B cell (primary cell): ENCODE measurements at places on chromosomes 7 and 10. TPM values are rescaled to one million over a fixed set of nuclear protein-coding genes. Genes with fewer than 3 reads are reported as not detected.
A peak's percentile ranks its signal among the peaks of the same experiment; 100 is the strongest.

The YWHAG gene
- total RNA-seq: 51.6 and 51.9 TPM in 2 replicates

The GHRHR gene
- not detected in 2 replicates for total RNA-seq

The C7orf33 gene
- not detected in 2 replicates for total RNA-seq

GRCh38 chr10:70575486-70575873 lies 27.1 kb downstream of the PRF1 start:
- no peaks in the 10 kb centered on the region for H3K27me3 ChIP-seq
- no peak overlapping the region for H3K27ac ChIP-seq
- H3K36me3 ChIP-seq: no peaks in the 10 kb centered on the region
- no peak for DNase-seq

The HOXA7 gene
- not detected in 2 replicates for total RNA-seq

- no peak for DNase-seq
- H3K27me3 ChIP-seq: no peaks in the 10 kb centered on the region
- H3K36me3 ChIP-seq: no peaks in the 10 kb centered on the region
Measured at GRCh38 chr7:31418928-31419327, 78.4 kb upstream of the NEUROD6 start.

The GPAM gene
- total RNA-seq: 8.2 and 12.0 TPM in 2 replicates

- H3K4me3 ChIP-seq: no peak overlapping the region
- no peak overlapping the region for H3K27ac ChIP-seq
- no peaks in the 10 kb centered on the region for H3K27me3 ChIP-seq
- no peaks in the 10 kb centered on the region for H3K36me3 ChIP-seq
- DNase-seq: no peak
- H3K4me1 ChIP-seq: no peaks in the 10 kb centered on the region
Measured at GRCh38 chr10:53786236-53786900, 1013.8 kb upstream of the MBL2 start.

DNA sequence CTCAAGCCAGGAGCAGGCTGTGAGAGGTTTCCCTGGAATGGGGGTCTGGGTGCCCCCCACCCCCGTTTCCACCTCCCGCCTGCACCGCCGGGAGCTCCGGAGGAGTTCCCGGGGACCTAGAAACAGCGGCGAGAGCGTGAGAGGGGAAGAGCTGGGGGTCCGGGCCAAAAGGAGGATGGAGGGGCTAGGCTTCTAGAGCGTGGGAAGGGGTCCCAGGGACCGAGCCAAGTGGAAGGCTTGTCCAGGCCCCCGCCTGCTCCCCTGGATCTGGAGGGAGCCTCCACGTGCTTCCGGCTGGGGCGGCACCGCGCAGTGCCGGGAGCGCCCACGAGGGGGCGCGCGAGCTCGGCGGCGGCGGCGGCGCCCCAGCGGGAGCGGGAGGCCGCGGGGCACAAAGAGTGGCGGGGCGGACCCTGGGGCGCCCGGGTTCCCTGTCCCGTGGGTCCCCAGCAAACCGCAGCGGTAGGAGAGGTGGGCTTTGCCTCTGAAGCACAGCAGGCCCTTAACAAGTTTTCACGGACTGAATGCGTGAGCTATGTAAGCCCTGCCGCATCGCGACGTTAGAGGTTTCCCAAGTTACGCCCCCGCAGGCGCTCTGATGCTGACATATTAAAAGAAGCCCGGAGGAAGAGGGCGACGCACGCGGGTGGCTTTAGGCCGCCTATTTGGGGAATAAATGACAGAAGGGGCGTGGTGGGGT lies 104.4 kb upstream of the LRRC4 start:
- H3K4me3 ChIP-seq: peak overlapping the region; percentile 21
- H3K36me3 ChIP-seq: no peaks in the 10 kb centered on the region
- H3K4me1 ChIP-seq: peaks cover 22% of the 10 kb centered on the region
- H3K27me3 ChIP-seq: peaks cover 38% of the 10 kb centered on the region
- H3K27ac ChIP-seq: no peak overlapping the region

The MKLN1 gene
- total RNA-seq: 68.4 and 73.6 TPM in 2 replicates

DNA sequence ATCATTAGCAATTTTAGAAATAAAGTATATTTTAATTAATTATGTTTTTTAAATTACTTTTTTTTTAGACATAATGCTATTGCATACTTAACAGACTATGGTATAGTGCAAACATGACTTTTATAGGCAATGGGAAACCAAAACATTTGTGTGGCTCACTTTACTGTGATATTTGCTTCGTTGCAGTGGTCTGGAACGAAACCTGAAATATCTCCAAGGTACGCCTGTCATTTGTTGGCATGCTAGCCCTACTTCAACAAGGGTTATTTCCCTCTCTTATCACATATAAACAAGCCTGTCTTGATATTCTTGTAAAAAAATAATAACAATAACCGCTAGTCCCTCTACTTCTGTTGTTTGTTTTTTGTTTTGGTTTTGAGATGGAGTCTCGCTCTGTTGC lies 74.2 kb downstream of the TYW1B start:
- no peak for DNase-seq
- H3K36me3 ChIP-seq: no peaks in the 10 kb centered on the region

- H3K27me3 ChIP-seq: peaks cover 4% of the 10 kb centered on the region
- H3K27ac ChIP-seq: no peak overlapping the region
- no peak for DNase-seq
- no peaks in the 10 kb centered on the region for H3K36me3 ChIP-seq
- no peak overlapping the region for H3K4me3 ChIP-seq
Measured at GRCh38 chr7:41938371-41938770, 235.5 kb upstream of the INHBA start.

The TYW1B gene
- total RNA-seq: 9.4 and 9.5 TPM in 2 replicates

The SPDYE2B gene
- total RNA-seq: not detected in 2 replicates

GRCh38 chr7:140122965-140123364 lies 53.8 kb downstream of the KDM7A start:
- H3K27me3 ChIP-seq: no peaks in the 10 kb centered on the region
- no peak overlapping the region for H3K27ac ChIP-seq
- no peak for DNase-seq
- no peak overlapping the region for H3K4me3 ChIP-seq

The PRSS37 gene
- not detected in 2 replicates for total RNA-seq

GRCh38 chr7:47355684-47356083 lies 226.2 kb downstream of the TNS3 start:
- no peak for DNase-seq
- H3K27ac ChIP-seq: no peak overlapping the region
- no peaks in the 10 kb centered on the region for H3K27me3 ChIP-seq
- H3K4me3 ChIP-seq: no peak overlapping the region

GRCh38 chr7:78441737-78442136 lies 643.2 kb downstream of the PHTF2 start:
- H3K36me3 ChIP-seq: no peaks in the 10 kb centered on the region
- DNase-seq: no peak
- H3K27me3 ChIP-seq: no peaks in the 10 kb centered on the region
- no peak overlapping the region for H3K27ac ChIP-seq
- no peaks in the 10 kb centered on the region for H3K4me1 ChIP-seq
- H3K4me3 ChIP-seq: no peak overlapping the region

The COL13A1 gene
- total RNA-seq: not detected in 2 replicates

DNA sequence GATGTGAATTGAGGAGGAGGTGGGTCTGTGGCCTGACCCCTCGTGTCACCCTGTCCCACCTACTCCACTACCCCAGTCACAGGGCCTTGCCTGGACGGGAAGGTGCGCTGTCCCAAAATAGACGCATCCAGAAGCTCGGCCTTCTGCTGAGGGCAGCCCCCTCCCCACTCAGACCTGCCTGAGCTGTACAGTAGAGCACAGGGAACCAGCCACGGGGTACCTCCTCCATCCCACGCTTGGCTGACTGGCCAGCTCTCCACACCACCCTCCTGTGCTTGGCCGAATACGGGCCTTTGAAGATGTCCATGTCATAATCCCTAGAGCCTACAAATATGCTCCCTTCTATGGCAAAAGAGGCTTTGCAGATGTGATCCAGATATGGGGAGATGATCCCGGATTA lies 88.3 kb downstream of the CHST15 start:
- DNase-seq: no peak
- no peak overlapping the region for H3K27ac ChIP-seq

- no peaks in the 10 kb centered on the region for H3K4me1 ChIP-seq
- no peak overlapping the region for H3K27ac ChIP-seq
- no peaks in the 10 kb centered on the region for H3K27me3 ChIP-seq
- H3K4me3 ChIP-seq: no peak overlapping the region
- peaks cover 17% of the 10 kb centered on the region for H3K36me3 ChIP-seq
Measured at GRCh38 chr7:105098863-105099515, 85.0 kb downstream of the KMT2E start.

- no peak for DNase-seq
- H3K36me3 ChIP-seq: no peaks in the 10 kb centered on the region
- H3K4me1 ChIP-seq: no peaks in the 10 kb centered on the region
- H3K4me3 ChIP-seq: no peak overlapping the region
- no peak overlapping the region for H3K27ac ChIP-seq
Measured at GRCh38 chr7:135300913-135301765, 67.5 kb downstream of the STRA8 start.

The VSTM4 gene
- not detected in 2 replicates for total RNA-seq

DNA sequence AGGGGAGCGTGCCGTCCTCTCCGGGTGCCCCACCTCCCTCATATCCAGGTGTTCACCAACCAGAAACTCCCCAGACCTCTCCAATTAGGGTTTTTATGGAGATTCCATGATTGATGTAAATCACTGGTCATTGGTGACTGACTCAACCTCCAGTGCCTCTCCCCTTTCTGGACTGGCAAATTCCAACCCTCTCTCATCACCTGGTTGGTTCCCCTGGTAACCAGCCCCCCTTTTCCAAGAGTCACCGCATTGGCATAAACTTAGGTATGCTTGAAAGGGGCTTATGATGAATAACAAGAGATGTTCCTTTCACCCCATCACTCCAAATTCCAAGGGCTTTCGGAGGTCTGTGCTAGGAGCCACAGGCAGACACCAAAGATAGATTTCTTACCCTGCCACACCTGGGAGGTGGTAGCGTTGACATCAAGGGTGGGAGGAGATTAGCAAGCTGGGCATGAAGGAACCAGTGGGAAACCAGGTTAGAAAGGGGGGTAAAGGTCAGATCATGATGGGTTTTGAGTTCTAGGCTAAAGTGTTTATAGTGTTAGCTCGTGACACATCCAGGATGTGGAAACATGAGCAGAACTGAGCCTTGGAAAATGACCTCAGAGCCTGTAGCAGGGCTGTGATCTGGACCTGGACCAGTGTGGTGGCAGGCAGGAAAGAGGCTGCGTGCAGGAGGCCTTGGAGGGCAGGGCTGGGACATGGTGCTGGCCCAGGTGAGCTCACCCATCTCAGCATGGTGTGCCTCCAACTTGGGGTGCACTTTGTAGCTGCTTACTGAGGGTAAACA lies 45.1 kb downstream of the CAMK1D start:
- no peak overlapping the region for H3K27ac ChIP-seq
- H3K27me3 ChIP-seq: no peaks in the 10 kb centered on the region
- H3K4me1 ChIP-seq: peaks cover 2% of the 10 kb centered on the region
- no peak for DNase-seq
- H3K4me3 ChIP-seq: no peak overlapping the region

The C10orf105 gene
- total RNA-seq: not detected in 2 replicates

DNA sequence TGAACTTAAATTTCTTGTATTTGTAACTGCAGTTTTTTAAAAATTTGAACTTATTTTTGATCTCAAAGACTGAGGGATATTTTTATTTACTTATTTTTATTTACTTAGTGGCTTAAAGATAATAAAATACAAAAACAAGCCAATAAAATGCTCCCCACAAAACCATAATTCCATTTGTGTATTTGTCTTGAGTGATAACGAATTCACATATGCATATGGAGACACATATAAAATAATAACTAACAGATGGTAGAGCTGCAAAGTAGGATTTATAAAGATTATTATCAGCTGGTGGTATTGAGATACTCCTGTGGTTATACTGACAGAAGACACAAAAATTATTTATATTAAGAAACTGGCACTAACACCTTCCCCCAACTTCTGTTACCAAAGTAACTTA lies 90.2 kb upstream of the RPA3 start:
- H3K36me3 ChIP-seq: no peaks in the 10 kb centered on the region
- no peaks in the 10 kb centered on the region for H3K27me3 ChIP-seq
- no peak overlapping the region for H3K27ac ChIP-seq

DNA sequence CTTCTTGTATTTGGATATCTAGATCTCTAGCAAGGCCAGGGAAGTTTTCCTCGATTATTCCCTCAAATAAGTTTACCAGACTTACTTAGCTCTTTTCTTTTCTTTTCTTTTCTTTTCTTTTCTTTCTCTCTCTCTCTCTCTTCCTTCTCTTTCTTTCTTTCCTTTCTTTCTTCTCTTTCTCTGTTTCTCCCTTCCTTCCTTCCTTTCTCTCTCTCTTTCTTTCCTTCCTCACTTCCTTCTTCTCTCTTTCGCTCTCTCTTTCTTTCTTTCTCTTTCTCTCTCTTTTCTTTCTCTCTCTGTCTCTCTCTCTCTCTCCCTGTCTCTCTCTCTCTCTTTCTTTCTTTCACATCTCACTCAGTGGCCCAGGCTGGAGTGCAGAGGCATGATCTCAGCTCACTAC lies 37.0 kb downstream of the UPP1 start:
- no peak overlapping the region for H3K27ac ChIP-seq
- no peak for DNase-seq
- no peaks in the 10 kb centered on the region for H3K36me3 ChIP-seq

The PPP1R17 gene
- total RNA-seq: 0.20 TPM in 1 of 2 replicates, not detected in the other

GRCh38 chr7:139494835-139495579 lies 11.5 kb upstream of the KLRG2 start:
- no peaks in the 10 kb centered on the region for H3K27me3 ChIP-seq
- no peaks in the 10 kb centered on the region for H3K36me3 ChIP-seq
- no peak overlapping the region for H3K27ac ChIP-seq

The PRLHR gene
- total RNA-seq: not detected in 2 replicates
